ENCODE measurements at places on chromosomes 7 and 10. TPM values are rescaled to one million over a fixed set of nuclear protein-coding genes. Genes with fewer than 3 reads are reported as not detected.

Gene BLNK
- polyA plus RNA-seq: 188 TPM

DNA sequence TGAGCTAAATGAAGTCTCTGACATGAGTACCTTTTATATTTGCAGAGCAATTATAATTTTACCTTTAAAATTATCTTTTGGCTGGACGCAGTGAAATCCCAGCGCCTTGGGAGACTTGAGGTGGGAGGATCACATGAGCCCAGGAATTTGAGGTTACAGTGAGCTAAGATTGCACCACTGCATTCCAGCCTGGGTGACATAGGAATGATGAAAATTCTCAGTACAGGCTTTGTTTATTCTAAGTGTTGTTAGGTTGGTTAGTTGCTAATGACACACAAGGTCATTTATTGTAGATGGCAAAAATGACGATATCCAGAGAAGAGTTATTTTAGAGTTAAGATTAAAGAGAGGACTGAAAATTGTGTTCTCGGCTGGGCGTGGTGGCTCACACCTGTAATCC, 87.6 kb downstream of the XRCC2 start:
- H3K36me3 ChIP-seq: no peaks in the 10 kb centered on the region
- H3K4me1 ChIP-seq: no peaks in the 10 kb centered on the region
- no peaks in the 10 kb centered on the region for H3K27me3 ChIP-seq

GRCh38 chr7:100539436-100540006, 518 bp downstream of the AGFG2 start:
- H3K27me3 ChIP-seq: no peaks in the 10 kb centered on the region
- H3K36me3 ChIP-seq: no peaks in the 10 kb centered on the region
- H3K27ac ChIP-seq: peak overlapping the region; percentile 16
- DNase-seq: no peak
- H3K4me1 ChIP-seq: peaks cover 27% of the 10 kb centered on the region

DNA sequence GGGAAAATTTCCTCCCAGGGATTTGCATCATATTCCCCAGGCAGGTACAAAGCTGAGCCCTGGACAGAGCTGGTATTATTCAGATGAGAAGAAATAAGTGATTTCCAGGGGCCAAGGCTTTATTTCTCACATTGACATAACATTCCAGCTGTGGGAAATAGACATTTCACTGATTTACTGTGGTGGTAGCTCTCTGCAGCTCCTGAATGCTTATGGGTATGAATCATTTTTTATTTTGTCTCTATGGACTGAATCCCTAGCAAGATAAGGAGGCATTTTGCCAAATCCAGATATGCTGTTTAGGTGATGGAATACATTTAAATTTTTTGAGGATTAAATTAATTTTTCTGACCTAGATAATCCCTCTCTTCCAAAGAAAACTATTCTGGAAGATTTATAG, 97.9 kb downstream of the MTPN start:
- H3K36me3 ChIP-seq: no peaks in the 10 kb centered on the region
- H3K27me3 ChIP-seq: peaks cover 13% of the 10 kb centered on the region
- no peaks in the 10 kb centered on the region for H3K4me1 ChIP-seq
- H3K27ac ChIP-seq: no peak overlapping the region
- no peak for DNase-seq

GRCh38 chr7:126840869-126841268, 411.9 kb downstream of the GRM8 start:
- no peak overlapping the region for H3K27ac ChIP-seq
- H3K27me3 ChIP-seq: no peaks in the 10 kb centered on the region
- H3K4me3 ChIP-seq: no peak overlapping the region

- H3K27ac ChIP-seq: no peak overlapping the region
- H3K4me1 ChIP-seq: no peaks in the 10 kb centered on the region
- H3K27me3 ChIP-seq: no peaks in the 10 kb centered on the region
- no peak overlapping the region for H3K4me3 ChIP-seq
These were observed 342.4 kb downstream of the HGF start for GRCh38 chr7:81427461-81427860.

DNA sequence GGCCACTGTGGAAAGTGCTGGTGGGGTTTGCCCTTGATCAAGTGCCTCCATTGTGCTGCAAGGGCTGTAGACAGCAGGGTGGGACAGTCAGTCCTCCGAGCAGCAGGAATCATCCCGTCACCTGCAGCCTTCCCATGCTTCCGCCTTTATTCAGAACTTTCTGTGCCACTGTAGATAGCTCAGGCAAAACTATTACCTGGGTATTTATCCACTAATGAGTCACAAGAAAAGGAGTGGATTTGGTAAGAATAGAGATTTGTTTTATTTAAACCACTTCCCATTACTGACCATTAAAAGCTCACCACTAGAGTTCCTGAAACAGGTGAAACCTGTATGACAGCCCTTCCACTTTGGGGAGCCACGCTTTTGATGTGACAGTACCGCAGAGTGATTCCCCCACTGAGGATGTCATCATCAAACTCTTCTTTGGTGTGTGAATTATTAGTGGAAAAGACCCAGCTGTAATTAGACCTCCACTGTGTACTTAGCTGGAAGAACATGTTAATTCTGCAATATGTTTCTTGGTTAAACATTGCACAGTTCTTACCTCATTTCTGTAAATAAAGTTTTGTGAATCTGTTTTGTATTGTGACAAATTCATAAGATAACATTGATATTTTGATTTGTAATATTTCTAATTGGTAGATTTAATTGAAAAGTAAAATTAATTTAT, 208.8 kb downstream of the MLLT10 start:
- no peak overlapping the region for H3K27ac ChIP-seq
- no peak overlapping the region for H3K4me3 ChIP-seq

Gene ASB4
- not detected for polyA plus RNA-seq

DNA sequence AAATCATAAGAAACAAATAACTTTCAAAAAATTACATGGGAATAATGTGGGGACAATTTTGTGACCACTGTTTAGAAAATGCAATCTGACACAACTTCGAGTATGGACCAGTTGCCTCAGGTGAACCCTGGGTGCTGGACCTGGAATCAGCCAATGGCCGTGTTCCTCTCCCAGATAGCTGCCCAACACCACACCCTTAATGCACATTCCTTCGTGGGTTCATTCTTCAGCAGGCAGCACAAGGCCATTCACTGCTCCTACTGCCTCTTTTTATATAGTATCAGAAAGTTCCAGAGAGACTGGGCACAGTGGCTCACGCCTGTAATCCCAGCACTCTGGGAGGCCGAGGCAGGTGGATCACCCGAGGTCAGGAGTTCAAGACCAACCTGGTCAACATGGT, 89.1 kb upstream of the PARD3 start:
- H3K4me3 ChIP-seq: no peak overlapping the region
- H3K27ac ChIP-seq: no peak overlapping the region
- H3K36me3 ChIP-seq: no peaks in the 10 kb centered on the region

Gene WDFY4
- 98.0 TPM for polyA plus RNA-seq

DNA sequence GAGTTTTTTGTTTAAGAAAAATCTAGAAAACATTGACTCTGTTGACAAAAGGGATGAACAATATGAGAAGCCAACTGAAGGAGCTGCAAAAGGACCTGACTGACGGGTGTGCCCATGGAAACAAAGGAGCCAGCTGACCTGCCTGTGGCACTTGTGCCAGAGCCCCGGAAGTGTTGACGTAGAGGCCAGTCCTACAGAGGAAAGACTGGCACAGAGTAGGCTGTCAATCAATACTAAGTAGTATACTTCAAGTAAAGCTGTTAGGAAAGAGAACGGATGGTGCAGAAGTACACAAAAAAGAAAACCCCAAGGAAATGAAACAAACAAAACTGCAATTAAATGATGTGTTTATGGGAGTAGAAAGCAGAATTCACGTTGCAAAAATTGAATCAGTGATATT, 19.0 kb upstream of the ABI1 start:
- H3K4me3 ChIP-seq: no peak overlapping the region
- DNase-seq: no peak
- H3K4me1 ChIP-seq: peaks cover 4% of the 10 kb centered on the region
- H3K27me3 ChIP-seq: peaks cover 6% of the 10 kb centered on the region
- H3K27ac ChIP-seq: peak overlapping the region; percentile 19
- H3K36me3 ChIP-seq: no peaks in the 10 kb centered on the region

Gene SPDYE9
- polyA plus RNA-seq: not detected

DNA sequence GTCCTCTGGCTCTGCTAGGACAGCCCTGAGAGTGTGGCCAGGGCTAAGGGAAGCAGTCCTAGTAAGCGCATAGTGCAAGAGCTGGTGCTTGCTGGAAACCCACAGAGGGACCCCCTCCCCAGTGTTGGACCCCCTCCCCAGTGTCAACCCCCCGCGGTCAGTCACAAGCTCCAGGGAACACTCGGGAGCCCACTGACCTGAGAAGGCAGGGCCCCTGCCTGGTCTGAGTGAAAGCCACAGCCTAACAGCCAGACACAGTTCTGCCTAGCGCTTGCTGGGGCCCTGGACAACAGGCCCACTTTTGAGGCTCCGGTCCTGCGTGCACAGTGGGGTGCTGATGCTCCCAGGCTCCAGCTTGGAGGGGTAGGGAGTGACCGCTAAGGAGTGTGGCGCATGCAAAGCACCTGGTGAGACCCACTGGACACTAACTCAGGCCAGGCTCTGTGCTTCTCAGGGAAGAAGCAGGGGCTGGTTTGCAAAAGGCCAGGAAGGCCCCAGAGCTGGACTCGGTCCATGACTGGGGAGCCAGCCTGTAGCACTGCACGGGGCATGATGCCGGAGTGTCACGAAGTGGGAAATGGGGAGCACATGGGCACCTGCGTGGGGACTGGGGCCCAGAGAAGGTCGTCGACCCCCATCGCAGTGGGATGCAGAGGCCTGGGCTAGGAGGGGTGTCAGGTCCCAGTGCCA, 175.8 kb upstream of the PPP2R2D start:
- H3K36me3 ChIP-seq: no peaks in the 10 kb centered on the region
- DNase-seq: no peak
- peaks cover 7% of the 10 kb centered on the region for H3K4me1 ChIP-seq
- H3K4me3 ChIP-seq: no peak overlapping the region

Gene CREB5
- polyA plus RNA-seq: not detected

DNA sequence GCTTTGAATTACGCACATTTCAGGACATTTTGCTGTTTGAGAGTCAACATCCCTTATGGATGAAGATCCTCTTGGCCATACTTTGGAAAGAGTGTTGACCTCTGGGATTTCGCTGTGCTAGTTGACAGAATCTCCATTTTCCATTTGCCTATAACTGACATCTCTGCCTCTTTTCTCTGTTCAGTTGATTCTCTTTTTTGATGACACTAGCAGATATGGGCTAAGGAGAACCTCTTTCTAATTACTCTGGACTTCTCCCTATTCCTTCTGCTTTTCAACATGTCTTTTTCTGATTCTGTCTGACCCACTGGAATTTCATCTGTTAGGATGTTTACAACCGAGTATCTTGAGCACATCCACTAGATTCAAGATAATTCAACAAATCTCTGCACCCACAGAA, 311.5 kb downstream of the CAMK1D start:
- peaks cover 23% of the 10 kb centered on the region for H3K4me1 ChIP-seq
- H3K27ac ChIP-seq: no peak overlapping the region
- no peaks in the 10 kb centered on the region for H3K27me3 ChIP-seq
- no peak overlapping the region for H3K4me3 ChIP-seq
